ENCODE measurements at places on chromosomes 2 and 18.

DNA sequence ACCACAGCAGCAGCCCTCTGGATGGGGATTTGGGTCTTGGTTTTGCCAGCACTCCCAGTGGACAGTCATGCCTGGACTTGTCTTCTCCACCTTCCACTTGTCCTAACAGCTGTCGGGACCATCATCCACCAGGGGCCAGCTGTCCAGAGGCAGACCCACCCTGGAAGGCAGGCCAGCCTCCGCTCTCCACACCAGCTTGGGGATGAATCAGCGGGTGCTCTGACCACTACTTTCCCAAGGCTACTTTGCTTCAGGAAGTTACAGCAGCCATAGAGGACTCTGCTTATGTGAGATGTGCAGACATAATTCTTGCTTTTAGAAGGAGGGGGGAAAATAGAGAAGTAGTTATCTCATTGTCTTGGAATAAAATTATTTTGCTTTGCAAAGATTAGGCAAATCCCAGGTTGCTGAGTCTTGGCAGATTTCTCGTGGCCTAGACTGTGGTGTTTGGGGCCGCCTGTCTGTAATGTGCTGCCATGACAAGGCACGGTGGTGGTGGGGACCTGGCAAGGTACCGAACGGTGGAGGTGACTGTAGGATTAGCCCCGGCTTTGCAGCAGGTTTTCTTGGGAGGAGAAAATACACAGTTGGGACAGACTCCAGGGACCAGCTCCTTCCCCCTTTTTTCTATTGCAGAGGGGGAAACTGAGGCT lies 148.7 kb downstream of the AGAP1 start:
- no peak for DNase-seq

DNA sequence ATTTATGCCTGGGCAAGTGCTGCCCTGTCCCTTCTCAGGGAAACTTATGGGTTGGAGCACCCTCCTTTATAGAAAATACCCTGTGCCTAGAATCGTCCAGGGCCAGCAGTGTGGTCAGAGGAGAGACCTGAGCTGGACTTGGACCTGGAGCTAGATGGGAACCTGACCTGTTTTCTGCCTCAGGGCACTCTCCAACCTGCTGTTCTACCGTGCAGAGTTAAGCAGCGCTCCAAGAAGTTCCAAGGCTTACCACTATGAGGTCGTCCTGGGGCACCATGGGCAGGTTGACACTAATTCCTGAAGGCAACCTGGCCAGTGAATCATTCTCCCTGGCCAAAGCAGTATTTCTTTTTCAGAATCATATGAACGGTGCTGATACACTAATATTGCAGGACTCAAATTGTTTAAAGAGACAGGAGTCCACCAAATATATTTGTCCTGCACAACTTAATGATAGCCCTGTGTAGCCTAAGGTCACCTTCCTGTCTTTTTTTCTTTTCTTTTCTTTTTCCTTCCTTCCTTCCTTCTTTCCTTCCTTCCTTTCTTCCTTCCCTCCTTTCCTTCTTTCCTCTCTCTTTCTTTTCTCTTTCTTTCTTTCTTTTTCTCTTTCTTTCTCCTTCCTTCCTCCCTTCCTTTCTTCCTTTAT lies 455.4 kb upstream of the HNMT start:
- no peak for DNase-seq

DNA sequence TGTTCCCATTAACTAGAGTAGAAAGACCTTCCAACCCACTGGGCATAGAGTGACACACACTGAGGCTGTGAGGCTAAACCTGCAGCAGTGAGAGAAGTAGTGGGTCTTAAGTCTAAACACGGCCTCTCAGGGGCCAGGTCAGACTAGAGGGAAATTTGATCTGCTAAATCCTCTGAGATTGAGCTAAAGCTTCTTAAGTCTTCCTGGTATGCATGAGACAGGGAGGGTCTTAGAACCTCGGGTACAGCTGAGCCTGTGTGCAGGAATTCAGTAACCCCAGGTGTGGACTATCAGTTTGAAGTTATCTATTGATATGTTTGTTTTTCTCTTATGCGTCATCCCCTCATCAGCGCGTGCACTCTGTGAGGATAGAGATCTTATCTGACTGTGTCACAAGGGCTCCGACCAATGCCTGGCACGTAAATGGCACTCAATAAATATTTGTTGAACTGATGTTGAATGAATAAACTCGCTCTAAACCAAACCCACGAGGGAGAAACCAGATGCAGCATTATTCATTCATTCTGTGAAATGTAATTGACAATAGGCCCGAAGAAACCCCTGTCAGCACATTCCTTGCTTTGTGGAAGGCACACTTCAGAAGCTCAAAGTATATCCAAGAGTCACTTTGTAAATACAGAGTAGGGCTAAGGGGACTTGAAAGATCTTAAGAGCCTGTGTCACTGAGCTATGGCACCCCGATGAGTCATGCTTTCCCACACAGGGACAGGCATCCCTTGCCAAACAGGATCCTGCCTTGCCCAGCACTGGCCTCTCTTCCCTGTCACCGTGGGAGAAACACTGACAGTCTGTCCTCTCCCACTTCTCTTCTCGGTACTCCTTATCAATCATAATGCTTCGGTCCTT lies 21.7 kb upstream of the RAB10 start:
- peak; percentile 32 for DNase-seq

GRCh38 chr2:183709829-183710228 lies 585.6 kb downstream of the NUP35 start:
- no peak for DNase-seq

GRCh38 chr2:28002181-28002580 lies 111.7 kb downstream of the BABAM2 start:
- DNase-seq, result no peak

- DNase-seq, result no peak
Observed at GRCh38 chr2:11530864-11531465, 2.9 kb upstream of the GREB1 start.

DNA sequence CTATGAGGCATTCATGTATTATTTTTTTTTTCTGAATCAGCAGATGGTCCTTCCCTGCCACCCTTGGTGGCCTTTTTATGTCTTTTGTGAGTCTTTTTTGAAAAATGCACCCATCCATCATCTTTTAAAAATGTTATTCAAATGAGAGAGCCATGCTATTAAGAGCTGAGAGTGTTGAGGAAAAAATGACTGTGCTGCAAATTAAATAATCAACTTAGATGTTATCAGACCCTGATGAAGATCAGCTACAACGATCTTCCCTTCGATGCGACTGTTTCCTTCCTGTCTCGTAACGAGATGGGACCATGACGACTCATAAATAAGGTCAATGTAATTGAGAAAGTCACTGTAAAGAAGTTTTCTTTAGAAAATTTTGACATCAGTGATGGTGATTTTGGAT lies 44.4 kb downstream of the TRIB2 start:
- DNase-seq, result peak; percentile 10

DNA sequence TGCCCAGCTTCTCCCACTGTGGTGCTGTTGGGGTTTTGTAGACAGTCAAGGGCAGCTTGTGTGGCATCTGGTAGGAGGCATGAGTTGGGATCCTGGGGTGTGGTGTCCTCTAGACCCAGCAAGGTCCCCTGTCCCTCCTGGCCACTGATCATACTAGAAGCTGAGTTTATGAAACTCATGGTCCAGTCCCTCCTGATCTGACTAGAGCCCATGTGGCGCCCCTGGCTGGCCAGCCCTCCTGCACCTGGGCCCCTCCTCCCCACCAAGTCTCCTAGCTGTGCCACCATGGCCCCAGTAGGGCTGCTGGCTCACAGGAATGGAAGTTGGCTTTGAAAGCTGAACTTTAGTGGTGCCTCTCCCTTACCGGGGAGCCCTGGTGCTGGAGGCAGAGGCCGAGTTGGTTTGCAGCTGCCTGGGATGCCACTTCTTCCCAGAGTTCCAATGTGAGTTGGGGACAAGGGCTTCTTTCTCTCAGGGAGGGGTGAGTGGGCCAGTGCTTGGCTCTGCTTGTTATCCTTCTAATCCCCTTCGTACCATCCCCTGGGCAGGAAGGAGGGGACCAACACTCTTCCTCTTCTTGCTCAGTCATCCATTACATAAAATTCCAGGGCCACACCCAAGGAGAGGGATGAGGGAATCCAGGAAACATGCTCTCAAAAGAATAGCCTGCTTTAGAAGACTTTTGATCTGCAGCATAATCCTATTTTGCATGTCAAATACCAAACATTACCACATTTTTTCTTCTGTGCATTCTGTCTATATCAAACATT lies 37.5 kb upstream of the HAAO start:
- DNase-seq, result no peak

- DNase-seq, result no peak
Observed at GRCh38 chr2:240603846-240604245, 17.3 kb downstream of the CAPN10 start.

DNA sequence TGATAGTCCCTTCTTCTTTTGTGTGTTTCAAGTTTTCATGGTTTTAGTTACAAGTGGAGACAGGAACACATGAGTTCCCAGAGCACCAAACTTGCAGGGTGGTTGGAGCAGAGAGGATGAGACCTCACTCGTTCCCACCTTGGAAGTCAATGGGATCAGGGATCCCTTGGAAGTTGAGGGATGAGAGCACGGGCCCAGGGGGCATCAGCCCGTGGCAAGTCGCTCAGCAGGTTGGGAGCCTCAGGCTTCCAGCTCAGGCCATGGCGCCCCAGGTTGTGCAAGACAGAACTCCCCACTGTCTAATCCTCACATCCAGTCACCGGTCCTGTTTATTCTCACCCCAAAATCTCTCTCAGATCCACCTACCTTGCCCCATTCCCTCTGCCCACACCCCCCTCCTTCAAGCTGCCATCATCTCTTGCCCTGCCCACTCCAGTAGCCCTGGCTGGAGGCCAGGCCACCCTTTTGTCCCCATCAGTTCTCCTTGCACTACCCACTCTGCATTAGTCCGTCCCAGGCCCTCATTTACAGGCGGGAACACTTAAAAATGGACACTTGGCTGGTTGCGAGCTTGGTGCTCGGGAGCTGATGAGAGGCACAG lies 37.6 kb upstream of the FOSL2 start:
- no peak for DNase-seq

DNA sequence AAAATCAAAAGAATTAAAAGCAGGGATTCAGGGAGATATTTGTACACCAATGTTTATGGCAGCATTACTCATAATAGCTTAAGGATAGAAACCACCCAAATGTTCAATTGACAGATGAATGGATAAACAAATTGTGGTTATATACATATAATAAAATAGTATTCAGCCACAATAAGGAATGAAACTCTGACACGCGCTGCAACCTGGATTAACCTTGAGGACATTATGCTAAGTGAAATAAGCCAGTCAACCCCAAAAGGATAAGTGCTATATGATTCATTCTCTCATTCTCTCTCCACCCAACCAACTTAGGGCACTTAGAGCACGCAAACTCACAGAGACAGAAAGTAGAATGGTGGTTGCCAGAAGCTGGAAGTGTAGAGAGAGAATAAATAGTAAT lies 216.8 kb upstream of the SLC14A2 start:
- no peak for DNase-seq

- DNase-seq, result no peak
Observed at GRCh38 chr2:225788571-225789094, 389.1 kb downstream of the NYAP2 start.

DNA sequence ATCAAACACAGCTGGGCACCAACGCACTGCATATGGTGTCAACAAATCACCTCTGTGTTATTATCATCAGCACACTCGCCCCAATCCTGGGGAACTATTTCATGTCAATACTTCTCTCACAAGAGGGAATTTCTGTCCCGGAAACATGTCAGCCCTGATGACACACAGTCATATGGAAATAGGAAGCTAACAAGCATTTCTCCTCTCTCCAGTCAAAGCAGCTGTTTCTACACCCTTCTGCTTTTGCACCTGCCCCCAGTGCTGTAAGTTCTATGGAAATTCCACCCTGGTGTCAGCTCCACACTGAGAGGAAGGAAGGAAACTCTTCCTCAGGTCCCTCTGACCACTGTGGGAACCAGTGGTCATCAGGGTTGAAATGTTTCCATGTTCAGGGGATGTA lies 447.6 kb upstream of the ID2 start:
- DNase-seq, result peak; percentile 7

- no peak for DNase-seq
Observed at GRCh38 chr2:44744961-44745892, 196.3 kb upstream of the SIX3 start.

GRCh38 chr2:69612200-69612599 lies 31.3 kb downstream of the AAK1 start:
- DNase-seq, result no peak

- DNase-seq, result no peak
Observed at GRCh38 chr2:105886687-105887086, 142.0 kb downstream of the NCK2 start.

DNA sequence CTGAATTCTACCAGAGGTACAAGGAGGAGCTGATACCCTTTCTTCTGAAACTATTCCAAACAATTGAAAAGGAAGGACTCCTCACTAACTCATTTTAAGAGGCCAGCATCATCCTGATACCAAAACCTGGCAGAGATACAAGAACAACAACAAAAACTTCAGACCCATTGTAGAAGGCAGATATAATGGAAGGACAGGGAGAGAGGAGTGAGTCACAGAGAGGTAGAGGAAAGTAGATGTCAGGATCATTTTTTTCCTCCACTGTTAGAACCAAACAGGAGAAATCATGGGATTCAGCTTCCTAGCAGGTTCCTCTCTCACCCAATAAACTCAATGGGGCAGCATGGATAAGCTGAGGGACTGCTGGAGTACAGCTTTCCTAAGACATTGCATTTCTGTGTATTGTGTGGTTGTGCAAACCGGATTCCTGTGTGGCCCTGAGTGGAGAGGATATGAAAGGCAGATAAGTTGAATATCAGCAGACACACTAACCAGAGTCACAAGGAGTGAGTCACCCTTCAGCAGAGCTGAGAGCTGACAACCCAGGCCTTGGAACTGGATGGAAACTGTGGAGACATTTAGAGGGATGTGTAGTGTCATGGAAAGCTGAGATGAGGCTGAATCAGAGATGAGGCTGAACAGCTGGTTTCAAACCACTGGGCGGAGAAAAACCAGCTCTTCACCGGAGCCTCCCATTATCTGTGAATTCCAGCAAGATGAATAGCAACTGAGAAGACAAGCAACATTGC lies 60.9 kb upstream of the MMADHC start:
- no peak for DNase-seq

- DNase-seq, result no peak
Observed at GRCh38 chr2:76298041-76298440, 587.3 kb upstream of the GCFC2 start.

GRCh38 chr18:75358928-75359327 lies 68.6 kb downstream of the SMIM21 start:
- no peak for DNase-seq

- no peak for DNase-seq
Observed at GRCh38 chr2:237281836-237282306, 132.1 kb downstream of the COL6A3 start.

- no peak for DNase-seq
Observed at GRCh38 chr2:7598402-7598801, 681.2 kb downstream of the RNF144A start.

All from CD4-positive, alpha-beta T cell treated with Interleukin-1 beta for 1 hour (primary cell).